GM10248 (cell line): ENCODE measurements at places on chromosomes 1 and 21.

GRCh38 chr21:37338671-37339551, 27.7 kb upstream of the DYRK1A start:
- DNase-seq = no peak

DNA sequence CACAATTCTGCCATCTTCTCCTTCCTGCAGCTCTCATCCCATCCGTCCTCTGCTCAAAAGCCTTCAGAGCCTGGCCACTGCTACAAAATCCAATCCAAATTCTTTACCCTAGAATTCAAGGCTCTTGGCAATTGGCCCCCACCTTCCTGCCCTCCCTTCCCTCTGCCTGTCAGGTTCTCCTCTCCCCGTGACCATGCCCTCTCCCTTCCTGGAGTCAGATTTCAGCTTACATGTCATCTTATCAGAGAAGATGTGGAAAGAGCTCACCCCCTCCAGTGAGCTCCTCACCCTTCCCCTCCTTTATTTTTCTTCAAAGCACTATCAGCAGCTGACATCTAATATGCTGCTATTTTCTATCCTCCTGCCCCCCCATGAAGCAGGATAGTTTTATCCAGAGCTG, 86.9 kb downstream of the GRIK3 start:
- DNase-seq = no peak

DNA sequence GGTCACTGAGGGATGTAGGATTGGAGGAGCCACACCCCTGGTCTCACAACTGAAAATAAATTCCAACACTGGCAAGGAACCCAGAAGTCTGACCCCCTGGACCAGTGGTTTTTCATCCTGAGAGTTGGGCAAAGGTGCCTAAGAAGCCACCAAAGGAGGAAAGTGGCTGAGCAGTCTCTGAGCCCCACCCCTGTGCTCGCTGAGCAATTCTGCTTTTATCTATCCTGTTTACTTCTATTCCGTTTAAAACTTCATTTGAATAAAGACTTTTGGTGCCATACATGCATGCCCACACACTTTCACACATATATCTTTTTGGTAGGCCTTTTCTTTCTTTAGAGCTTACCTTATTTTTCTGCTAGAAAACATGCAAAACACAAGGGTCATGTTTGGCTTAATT, 13.9 kb upstream of the CD53 start:
- DNase-seq = no peak

DNA sequence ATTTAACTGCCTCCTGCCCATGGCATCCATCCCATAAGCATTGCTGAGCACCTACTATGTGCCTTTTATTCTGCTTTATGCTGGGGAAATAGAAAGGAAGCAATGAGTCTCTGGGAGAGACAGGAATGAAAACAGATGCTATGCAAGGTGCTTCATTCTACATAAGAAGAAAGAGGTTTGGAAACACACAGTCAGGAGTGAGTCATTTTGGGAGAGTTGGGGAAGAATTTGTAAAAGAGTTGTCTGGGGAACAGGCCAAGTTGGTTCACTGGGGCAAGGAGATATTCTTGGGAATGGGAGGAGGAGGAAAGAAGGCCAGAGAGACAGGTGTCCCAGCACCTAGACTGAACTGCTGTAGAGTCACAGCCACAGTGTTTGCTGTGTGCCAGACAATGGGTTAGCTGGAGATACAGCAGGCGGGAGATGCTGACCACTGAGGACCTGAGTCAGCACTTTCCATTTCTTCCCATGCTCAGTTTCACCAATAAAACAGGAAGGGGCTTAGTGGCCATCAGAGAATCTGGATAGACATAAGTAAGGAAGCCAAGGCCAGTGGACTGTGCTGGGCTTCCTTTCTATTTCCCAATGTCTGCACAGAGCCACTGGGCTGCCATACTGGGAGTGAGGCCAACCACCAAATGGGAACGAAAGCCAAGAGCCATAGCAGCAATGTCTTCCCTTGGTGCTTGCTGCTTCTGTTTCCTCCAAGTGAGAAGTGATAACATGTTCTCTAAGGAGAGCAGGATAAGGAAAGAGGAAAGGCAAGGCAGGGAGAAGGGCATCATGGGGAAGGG, 187.7 kb upstream of the USP24 start:
- DNase-seq = no peak

GRCh38 chr1:50091068-50091467, 17.7 kb upstream of the ELAVL4 start:
- no peak for DNase-seq
